ENCODE measurements at places on chromosomes 11 and 22.

DNA sequence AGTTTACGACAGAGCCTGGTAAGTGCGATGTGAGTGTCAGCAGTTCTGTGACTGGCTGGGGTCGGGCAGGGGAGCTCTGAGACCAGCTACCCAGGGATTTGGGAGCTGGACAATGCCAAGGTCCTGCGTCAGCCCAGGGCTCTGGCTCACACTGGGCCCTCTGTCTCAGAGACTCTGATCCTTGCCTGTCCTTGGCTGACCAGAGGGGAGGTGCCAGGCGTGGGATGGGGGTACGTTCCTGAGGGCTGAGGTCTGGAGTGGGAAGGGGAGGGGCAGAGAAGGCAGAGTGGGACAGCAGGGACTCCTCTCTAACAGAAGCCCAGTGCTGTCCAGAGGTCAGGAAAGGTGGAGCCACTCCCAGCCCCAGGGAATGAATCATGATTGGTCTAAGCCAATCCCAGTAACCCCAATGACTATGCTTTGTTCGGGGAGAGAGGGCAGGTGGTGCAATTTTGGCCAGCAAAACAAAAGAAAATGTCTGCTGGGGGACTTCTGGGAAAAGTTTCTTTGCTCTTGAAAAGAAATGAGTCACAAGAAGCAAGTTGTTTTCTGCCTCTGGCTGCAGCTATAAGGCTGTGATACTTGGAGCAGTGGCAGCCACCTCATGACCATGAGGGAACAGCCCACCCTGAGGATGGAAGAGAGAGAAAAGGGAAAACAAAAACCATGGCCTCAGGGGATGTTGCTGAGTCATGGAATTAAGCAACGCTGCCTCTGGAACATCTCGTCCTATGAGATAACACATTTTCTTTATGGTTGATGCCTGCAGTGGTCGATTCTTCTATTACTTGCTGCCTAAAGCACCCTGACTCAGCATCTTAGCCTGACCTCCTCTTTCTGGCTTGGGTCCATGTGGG is 108.3 kb downstream of the CHST1 start:
- DNase-seq, result no peak

DNA sequence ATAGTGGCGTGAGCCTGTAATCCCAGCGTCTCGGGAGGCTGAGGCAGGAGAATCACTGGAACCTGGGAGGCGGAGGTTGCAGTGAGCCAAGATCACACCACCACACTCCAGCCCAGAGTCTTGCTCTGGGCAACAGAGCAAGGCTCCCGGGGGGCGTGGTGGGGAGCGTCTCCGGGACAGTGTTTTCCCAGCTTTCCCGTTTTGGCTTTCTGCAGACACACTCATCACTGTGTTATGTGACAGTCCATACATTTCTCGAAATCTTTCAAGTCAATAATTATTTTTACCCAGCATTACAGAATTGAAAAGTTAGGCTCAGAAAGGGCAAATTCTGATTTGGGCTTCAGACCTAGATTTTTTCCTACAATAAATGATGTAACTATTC is 31.7 kb downstream of the NEAT1 start:
- DNase-seq, result no peak

DNA sequence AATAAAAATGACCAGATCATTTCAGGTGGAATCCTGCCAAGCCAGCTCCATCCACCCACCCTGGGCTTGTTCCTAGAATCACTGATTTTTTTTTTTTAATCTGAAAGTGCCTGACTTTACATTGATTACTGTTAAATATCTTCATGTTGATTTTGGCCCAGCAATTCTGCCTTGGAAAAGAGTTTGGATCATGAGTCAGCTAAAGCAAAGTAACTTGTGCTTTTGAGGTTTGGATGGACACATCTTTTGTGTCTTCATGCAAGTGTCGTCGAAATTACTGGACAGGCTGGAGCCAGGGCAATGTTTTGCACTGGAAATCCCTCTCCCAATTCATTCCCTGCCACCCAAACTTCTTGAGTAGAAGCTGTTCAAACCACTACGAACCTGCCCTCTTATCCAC is 164.0 kb upstream of the SYT13 start:
- DNase-seq, result no peak

DNA sequence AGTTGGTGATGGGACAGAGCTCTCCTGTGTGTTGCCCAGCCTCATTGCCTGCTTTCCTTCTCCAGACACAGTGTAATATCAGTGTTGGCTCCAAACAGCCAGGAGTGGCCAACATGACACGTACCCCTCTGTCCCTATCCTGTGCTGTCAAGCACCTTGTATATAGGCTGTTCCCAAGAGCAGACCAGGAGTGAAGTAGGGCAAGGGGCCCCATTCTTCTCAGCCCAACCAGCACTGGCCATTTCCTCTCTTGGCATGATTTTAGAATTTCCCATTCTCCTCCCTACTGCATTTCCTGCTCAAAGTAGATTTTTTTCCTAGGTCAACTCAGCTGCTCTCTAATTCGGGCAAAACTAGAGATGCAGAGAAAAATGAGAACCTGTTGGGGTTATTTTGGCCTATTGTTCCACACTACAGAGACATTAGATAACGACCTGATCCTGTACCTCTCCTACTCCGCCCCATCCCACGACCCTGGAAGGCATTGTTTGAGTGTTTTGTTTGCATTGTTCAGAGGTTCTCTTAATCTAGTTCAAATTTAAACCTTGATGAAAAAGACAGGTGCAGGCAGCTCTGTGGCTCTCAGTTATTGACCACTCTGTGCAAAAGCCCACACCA is 95.6 kb downstream of the RASSF10 start:
- no peak for DNase-seq

- no peak for DNase-seq
Measured at GRCh38 chr11:76025068-76025467, 181.2 kb downstream of the WNT11 start.

GRCh38 chr11:125074511-125075241 is 11.6 kb downstream of the SLC37A2 start:
- no peak for DNase-seq

DNA sequence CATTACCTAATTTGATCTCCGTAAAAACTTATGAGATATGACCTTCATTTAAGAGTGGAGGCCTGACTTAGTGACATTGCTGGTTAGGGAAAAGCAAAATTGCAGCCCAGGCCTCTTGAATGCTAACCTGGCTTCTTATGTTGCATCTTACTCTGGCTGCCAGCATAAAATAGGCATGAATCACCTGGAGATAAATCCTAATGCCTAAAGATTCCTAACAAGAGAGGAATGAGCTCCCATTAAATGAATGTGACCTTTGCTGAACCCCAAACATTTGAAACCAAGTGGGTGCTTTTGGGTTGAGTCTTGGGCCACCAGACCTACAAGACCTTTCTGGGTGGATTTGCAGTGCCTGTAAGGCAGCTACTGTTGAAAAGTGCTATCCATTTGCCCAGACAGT is 1145.6 kb upstream of the TENM4 start:
- no peak for DNase-seq

GRCh38 chr11:20881328-20882079 is 212.1 kb downstream of the NELL1 start:
- no peak for DNase-seq

DNA sequence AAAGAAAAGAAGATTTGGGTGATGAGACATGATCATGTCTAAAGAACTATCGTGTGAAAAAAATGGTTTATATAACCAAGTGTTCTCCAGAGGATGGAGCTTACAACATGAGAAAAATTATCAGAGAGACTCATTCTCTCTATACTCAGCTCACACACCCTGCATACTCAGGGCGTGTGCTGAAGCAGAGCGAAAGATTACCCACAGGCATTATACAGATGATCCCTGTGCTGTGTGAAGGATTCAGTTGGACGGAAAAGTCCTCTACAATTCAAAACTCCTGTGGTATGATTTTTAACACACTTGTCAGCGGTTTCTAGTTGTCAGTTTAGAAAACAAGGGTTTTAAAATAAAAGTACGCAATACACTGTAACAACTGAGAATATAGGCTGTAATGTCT is 267.3 kb downstream of the DLG2 start:
- no peak for DNase-seq

- DNase-seq, result peak; percentile 62
Measured at GRCh38 chr11:67356864-67357561, 3.7 kb upstream of the POLD4 start.

- no peak for DNase-seq
Measured at GRCh38 chr11:44580701-44581100, 15.2 kb downstream of the CD82 start.

DNA sequence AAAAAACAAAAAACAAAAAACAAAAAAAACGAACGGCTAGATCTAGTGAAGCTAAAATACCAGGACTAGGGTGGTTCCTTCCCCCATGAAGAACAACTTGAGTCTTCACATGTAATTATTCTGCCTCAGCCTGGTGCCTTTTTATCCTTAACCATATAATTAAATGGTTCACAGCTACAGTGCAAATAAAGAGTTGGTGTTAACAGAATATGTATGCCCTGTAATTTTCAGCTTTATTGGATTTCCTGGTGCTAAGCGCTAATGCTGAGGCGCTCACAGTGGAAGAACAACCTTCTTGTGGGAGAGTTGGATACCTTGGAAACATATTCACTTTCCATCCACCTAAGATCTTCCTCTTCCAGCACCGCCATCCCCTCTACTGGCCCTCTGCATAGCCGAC is 158.5 kb upstream of the SORL1-AS1 start:
- DNase-seq, result no peak

DNA sequence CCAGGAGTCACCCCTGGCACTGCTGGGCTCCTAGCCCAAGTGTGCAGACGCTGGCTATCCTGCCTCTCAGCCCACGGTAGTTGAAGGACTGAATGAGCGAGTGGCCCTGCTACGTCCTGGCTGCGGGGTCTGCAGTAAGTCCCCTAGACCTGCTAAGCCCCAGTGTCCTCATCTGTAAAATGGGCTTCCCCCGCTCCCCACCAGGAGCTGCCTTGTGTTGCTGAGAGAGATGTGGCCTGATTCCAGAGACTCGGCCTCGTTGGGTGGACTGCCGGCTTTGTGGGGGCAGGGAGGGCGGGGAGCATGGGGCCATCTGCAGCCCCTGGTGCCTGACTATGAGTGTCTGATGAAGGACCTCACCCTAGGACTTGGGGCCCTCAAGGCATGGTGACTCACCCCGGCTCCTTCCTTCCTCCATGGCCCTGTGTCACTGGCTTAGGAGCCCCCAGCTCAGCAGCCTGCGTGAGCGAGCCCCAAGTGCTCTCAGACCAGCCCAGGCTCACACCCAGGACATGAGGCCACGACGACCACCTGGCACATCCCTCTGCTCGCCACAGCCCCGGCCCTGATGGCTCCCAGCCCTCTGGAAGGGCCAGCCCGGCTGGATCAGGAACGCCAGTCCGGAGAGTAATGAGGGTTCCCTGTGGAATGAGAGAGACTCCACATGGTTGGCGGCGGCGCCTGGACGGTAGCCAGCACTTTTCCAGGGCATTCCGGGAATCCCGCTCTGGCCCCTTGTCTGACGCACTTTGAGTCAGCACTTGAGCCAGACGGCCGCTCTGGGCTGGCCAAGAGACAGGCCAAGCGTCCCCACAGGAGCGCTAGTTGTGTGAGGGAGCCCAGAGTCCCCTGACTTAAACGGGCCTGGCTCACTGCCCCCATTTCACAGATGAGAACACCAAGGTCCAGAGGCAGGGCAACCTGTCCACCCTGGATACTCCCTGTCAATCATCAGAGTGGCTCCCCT is 50.5 kb upstream of the SHISAL1 start:
- DNase-seq, result no peak

DNA sequence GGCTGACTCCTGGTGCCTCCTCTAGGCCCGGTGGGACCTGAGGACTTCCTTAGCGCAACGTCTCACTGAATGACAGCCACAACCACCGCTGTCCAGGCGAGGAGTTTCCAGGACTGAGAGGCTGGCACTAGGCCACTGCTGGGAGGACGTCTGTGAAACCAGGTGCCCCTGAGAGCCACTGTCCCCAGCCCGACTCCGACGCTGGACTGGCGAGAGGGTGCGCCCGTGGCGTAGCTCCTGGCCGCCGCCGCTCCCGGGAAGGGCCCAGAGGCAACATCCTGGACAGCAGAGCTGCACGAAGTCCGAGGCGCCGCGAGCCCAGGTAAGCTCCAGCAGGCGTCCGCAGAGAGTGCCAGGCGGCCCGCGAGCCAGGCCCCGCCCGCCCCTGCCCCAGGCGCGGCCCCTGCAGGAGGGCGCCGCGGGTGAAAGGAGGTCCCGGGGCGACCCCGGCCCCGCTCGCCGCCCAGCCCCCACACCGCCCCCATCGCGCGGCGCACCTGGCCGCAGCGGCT is 525 bp downstream of the DGCR2 start:
- no peak for DNase-seq

DNA sequence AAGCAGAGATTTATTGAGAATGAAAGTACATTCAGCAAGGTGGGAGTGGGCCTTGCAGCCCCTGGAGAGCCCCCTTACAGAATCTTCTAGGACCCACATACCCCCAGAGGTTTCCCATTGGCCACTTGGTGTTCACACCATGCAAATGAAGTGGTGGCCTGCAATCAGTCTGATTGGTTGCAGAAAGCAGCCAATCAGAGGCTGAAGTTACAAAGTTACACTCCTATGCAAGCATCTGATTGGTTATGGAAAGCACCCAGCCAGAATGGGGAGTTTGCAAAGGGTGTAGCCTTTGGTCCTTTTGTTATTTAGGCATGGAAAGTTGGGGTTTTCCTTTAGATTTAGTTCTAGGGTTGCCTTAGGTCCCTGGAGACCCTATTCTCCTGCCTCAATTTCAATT is 34.9 kb downstream of the UVRAG start:
- no peak for DNase-seq

DNA sequence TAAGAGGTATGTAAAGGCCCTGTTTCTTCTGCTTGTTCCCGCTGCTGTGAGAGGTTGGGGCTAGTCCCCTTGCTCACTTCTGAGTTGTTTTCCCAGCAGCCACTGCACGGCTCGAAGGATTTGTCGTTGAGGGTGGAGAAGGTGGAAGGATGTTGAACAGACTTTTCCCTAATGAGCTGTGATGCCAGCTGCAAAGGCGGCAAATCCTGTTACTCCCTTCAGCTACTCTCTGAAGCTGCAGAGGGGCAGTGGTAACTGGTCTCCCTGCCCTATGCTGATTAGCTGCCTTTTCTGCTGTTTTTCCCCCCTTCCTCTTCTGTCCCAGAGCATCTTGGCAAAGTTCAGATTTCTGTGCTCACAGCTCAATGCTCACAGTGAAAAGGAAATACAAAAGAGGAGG is 90.4 kb upstream of the SLC25A18 start:
- DNase-seq, result no peak

DNA sequence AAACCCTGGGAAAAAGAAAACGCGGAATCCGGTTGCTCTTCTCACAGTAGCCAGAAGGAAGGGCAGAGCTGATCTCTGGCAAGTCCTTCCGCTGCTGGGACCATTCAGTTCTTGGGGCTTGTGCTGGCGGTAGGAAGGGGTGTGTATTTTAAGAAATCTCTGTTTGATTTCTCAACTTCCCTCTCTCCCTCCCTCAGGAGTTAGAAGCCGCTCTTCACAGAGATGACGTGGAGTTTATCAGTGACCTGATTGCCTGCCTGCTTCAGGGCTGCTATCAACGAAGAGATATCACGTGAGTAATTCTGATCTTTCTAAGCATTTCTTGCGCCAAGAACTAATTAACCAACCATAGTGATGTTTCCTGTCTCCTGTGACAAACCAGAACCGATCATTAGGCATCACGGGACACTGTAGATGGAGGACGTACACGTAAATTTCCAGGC is 85.9 kb upstream of the SLC25A18 start:
- DNase-seq, result no peak

- DNase-seq, result no peak
Measured at GRCh38 chr11:1387521-1387920, 2.2 kb upstream of the BRSK2 start.

- no peak for DNase-seq
Measured at GRCh38 chr22:33467080-33467479, 408.9 kb upstream of the SYN3 start.

GRCh38 chr11:106421676-106422292 is 344.3 kb downstream of the AASDHPPT start:
- DNase-seq, result no peak

- DNase-seq, result no peak
Measured at GRCh38 chr11:35163209-35163608, 24.2 kb downstream of the CD44 start.

All from activated CD4-positive, alpha-beta T cell treated with anti-CD3 and anti-CD28 coated beads, Interleukin-2, amount 50 U/mL, for 1 hour (primary cell).